Fibroblast of upper back skin (primary cell): ENCODE measurements at places on chromosomes 16 and 17.
A peak's percentile ranks its signal among the peaks of the same experiment; 100 is the strongest.

GRCh38 chr16:84569382-84569987 is 48.4 kb downstream of the COTL1 start:
- no peak for DNase-seq

DNA sequence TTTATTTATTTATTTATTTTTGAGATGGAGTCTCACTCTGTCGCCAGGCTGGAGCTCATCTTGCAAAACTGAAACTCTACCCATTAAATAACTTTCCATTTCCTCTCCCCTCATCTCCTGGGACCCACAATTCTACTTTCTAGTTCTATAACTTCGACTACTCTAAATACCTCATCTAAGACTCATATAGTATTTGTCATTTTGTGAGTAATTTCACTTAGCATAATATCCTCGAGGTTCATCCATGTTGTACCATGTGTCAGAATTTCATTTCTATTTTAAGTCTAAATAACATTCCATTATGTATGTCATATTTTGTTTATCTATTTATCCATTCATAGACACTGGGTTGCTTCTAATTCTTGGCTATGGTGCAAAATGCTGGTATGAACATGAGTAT is 5.1 kb upstream of the NT5M start:
- peak; percentile 73 for DNase-seq

DNA sequence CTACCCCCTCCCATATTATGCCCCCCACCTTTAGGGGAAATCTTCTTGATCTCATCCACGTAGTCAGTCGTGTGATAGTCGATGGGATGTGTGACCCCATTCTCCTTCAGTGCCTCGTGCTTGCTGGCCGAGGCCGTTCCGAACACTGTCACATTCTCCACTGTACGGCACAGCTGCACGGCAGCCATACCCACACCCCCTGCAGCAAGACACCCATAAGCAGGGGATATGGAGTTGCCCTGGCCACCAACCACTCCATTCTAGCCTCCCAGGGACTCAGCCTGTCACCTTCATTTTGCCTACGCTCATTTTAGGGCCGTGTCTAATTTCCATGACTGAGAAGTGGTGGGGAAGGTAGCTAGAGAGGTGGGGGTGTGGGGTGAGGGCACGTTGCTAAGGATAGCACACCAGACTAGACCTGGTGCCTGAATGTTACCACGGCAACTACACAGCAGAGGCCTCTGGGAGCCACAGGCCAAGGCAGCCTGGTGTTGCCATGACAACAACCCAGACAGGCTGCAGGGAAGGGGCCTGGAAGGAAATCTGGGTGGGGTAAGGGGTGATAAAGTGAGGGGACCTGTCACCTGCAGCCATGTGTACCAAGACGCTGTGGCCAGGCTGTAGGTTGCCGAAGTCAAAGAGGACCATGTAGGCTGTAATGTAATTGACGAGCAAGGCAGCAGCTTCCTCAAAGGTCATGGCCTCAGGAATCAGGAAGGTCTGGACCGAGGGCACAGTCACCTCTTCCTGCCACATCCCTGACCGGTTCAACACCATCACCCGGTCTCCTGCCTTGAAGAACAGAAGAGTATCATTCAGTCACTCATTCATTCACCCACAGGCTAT is 4.0 kb downstream of the VAT1 start:
- no peak for DNase-seq

GRCh38 chr17:72169823-72170222 is 49.0 kb downstream of the SOX9 start:
- no peak for DNase-seq

DNA sequence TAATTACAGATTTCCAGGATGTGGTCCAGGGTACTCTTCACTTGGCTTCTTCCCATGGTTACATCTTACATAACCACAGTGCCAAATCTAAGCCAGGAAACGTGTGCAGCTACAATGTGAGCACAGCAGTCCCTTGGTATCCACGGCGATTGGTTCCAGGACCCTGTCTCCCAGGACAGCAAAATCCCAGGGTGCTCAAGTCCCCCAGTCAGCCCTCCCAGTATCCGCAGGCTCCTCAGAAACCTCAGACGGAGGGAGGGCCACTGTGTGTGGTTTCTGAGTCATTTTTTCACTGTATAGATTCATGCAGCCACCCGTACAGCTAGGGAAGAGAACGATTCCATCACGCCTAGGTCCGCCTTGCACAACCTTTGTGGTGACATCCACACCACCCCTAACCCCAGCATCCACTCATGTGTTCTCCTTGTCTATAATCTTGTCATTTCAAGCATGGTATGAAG is 11.1 kb upstream of the ATP2C2 start:
- DNase-seq: peak; percentile 49

DNA sequence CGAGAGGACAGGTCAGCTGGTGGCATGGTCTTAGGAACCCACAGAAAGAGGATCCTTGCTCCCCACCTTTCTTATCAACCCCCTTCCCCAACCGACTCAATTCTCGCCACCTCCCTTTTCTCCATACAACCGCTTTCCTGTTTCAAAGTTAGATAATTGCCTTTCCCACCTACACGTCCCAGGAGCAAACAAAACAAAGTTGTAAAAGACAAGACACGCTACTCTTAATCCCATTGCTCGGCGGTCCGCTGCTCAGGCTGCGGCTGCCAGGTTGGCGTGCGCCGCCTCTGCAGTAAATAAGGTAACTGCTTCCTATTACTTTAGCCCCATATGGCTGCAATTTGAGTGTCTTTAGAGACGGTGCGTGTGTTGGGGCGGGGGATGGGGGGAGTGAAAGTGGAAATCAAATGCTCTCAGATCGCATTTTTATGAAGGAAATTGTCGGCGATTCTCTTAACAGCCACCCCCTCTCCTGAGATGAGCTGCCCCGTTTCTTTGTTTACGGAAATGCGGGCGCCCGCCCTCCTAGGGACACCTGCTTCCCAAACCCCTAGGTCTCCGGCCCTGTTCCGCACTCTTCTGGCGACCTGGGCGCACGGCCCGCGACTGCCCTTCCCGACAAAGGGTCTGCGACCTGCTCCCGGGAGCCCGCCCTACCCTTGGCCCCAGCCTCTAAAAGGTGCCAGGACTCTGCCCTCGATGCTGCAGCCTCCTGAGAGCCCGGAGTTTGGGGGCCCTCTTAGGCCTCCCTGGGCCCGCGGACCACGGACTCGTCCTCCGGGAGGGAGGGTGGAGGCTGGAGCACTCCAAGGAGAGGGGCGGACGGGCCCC is 3.7 kb upstream of the CBX8 start:
- DNase-seq: peak; percentile 60

GRCh38 chr17:9576521-9577372 is at the start of gene CFAP52:
TSS of gene CFAP52 (plus strand) at chr17:9576642. CDS start at chr17:9576696, 54 bp downstream.
- peak; percentile 74 for DNase-seq

GRCh38 chr16:54540525-54541180 is 254.1 kb upstream of the IRX3 start:
- no peak for DNase-seq

DNA sequence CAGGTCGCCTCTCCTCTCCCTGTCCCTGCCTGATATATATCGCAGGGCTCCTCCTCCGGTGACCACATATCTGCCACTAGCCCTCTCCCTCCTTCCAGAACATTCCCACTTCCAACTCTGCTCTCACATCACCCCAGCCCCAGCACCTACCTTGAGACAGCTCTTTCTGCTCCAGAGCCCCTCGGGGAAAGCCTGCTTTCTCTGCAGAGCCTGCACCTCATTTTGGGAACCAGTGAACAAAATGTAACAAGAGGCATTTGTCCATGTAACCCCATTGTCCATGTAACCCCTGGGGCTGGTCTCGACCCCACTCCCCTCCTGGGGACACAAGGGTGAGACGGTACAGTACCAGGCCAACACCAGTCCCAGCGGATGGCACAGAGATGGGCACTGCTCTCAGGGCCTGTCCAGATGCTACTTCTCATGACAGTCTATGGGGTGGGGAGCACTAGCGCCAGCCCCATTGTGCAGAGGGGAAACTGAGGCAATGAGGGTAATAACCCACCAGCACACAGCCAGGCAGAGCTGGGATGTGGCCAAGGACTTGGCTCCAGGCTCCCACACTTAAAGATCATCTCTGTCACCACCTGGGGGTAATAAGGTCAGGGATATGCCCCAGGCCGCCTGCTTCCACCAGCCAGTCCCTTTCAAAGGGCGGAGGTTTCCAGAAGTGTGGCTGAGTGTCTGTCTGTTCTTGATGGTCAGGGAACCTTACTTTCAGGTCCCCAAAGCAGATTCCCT is 42.9 kb downstream of the TBC1D16 start:
- no peak for DNase-seq
